ENCODE measurements at places on chromosomes 2 and 18.

GRCh38 chr2:120624738-120625446 is 110.8 kb upstream of the GLI2 start:
- DNase-seq: no peak

- DNase-seq: no peak
These were observed 15.9 kb downstream of the GLS start for GRCh38 chr2:190896477-190896876.

- no peak for DNase-seq
These were observed 287.9 kb downstream of the LPIN1 start for GRCh38 chr2:12034382-12034781.

DNA sequence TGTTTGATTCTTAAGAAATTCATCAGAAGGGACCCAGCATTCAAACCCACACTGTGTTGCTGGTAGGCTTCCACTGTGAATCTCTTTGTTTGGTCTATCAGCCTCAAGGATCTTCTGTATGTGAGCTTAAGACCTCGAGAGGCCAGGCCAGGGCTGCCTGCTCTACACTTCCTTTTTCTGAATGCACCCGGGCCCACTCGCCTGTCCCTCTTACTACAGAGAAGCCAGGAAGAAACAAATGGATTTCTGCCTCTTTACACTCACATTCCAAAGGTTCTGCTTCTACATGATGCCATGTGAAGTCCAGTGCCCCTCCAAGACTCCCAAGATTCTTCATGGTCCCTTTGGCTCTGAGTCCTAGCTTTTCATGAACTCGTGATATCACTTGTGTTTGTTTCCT is 25.4 kb upstream of the MRPL19 start:
- DNase-seq: no peak

- DNase-seq: no peak
These were observed 593.2 kb upstream of the ZNF804A start for GRCh38 chr2:184004948-184005672.

Measured in activated effector memory CD4-positive, alpha-beta T cell treated with Interleukin-2 at 50 U/mL for 16 hours (primary cell).